Natural killer cell (primary cell): ENCODE measurements at places on chromosomes 4 and X. TPM values are rescaled to one million over a fixed set of nuclear protein-coding genes. Genes with fewer than 3 reads are reported as not detected.

Gene FGF13
- not detected for total RNA-seq

Gene MAGEA1
- not detected for total RNA-seq

Gene CACNA1F
- 0.66 TPM for total RNA-seq

Gene IL1RAPL1
- not detected for total RNA-seq

Gene TMEM154
- total RNA-seq, result 9.8 TPM

Gene BMP2K
- total RNA-seq, result 10.1 TPM

Gene SATL1
- total RNA-seq, result not detected

Gene CORIN
- not detected for total RNA-seq

Gene PDLIM5
- 41.8 TPM for total RNA-seq

Gene ARX
- not detected for total RNA-seq

Gene MAP7D2
- total RNA-seq, result not detected

Gene MSANTD1
- 1.8 TPM for total RNA-seq

Gene MAGEB6
- total RNA-seq, result not detected

Gene HOPX
- total RNA-seq, result 167 TPM

Gene DMD
- not detected for total RNA-seq

Gene DCAF4L1
- 0.48 TPM for total RNA-seq

Gene PALLD
- total RNA-seq, result 25.4 TPM

Gene PRSS12
- total RNA-seq, result not detected

Gene PWWP3B
- not detected for total RNA-seq

Gene AFF2
- total RNA-seq, result 4.8 TPM

Gene TMEM271
- not detected for total RNA-seq

Gene TLL1
- not detected for total RNA-seq

Gene GAB3
- 89.8 TPM for total RNA-seq

Gene PGRMC1
- 13.2 TPM for total RNA-seq

Gene TMEM144
- total RNA-seq, result 0.78 TPM
